Trophoblast cell (in vitro differentiated cells and primary cell): ENCODE measurements at places on chromosomes 5 and 9.

GRCh38 chr9:16196206-16196605 is 643.4 kb downstream of the CCDC171 start:
- H3K27ac ChIP-seq: no peak overlapping the region
- no peaks in the 10 kb centered on the region for H3K27me3 ChIP-seq
- H3K4me3 ChIP-seq: no peak overlapping the region

- H3K27me3 ChIP-seq: no peaks in the 10 kb centered on the region
- no peak overlapping the region for H3K27ac ChIP-seq
- H3K36me3 ChIP-seq: no peaks in the 10 kb centered on the region
Observed at GRCh38 chr9:79256691-79257213, 315.0 kb upstream of the TLE4 start.

DNA sequence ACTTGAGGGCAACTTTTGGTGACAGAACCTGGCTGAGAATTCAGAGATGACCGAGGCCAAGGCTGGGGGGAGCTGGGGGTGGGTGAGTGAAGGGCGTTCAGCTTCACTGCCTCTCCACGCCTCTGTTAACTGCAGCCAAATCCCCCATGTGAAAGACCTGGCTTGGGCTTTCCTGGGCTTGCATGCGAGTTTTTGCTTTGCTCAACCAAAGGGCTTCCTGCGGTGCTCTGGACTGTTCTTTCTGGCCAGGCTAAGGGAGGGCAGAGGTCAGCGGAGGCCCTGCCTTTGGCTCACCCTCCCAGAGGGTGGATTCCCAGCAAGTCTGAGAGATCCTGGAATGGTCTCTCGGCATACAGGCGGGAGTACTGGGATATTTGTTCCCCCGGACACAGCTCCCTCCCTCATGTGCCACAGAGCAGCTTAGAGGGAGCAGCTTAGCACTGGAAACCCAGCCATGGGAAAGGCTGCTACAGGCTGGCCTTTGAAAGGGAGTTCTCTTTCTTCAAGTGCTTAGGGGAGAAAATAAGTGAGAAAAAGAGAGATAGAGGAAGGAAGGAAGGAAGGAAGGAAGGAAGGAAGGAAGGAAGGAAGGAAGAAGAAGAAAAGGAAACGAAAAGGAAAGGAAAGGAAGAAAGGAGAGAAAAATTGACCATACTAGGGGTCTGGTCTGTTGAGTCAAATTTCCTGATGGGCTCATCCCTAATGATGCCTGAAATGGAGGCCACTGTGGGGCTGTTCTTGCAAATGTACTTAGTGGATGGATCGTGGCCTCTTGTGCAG is 158.8 kb downstream of the FGF18 start:
- no peak overlapping the region for H3K27ac ChIP-seq
- H3K36me3 ChIP-seq: no peaks in the 10 kb centered on the region
- H3K4me1 ChIP-seq: no peaks in the 10 kb centered on the region

GRCh38 chr5:867300-867870 is 16.6 kb upstream of the ZDHHC11 start:
- DNase-seq: no peak
- H3K27me3 ChIP-seq: no peaks in the 10 kb centered on the region
- no peak overlapping the region for H3K4me3 ChIP-seq
- no peaks in the 10 kb centered on the region for H3K4me1 ChIP-seq

DNA sequence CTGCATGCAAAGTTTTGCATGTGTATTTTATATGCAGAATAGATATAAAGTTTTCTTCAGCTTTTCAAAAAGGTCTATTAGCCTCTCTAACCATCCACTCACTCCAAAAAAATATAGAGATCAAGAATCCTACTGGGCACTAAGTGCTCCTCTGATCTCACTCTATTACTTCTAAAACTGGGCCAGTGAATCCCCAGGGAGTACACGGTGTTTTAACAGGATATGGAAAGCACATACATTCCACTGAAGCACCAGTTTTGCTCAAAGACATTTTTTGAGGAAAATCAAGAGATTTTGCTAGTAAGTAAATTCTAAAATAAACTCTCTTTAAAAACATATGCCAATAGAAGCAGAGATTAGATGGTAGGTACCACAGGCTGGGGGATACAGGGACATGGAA is 95.2 kb downstream of the DEPDC1B start:
- no peak overlapping the region for H3K4me3 ChIP-seq
- no peaks in the 10 kb centered on the region for H3K4me1 ChIP-seq
- no peak for DNase-seq
- no peak overlapping the region for H3K27ac ChIP-seq
- no peaks in the 10 kb centered on the region for H3K27me3 ChIP-seq
- H3K36me3 ChIP-seq: no peaks in the 10 kb centered on the region

DNA sequence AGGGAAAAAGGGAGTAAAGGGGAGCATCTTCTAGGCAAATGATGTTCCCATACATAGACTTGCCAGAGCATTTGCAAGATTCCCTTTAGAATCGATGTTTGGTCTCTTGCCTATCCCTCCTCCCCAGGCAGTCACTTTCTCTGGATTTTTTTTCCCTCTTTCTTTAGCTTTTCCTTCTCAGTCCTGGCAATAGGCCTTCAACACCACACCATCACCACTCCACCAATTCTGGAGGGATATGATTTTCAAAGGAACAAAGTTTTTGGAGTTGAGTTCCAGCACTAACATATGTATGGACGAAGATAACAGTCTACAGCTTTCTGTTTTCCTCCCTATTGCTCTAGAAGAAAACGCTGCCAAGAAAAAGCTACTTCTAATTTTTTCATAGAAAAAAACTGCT is 377.4 kb downstream of the PDE4D start:
- no peak overlapping the region for H3K4me3 ChIP-seq
- H3K36me3 ChIP-seq: no peaks in the 10 kb centered on the region
- no peak overlapping the region for H3K27ac ChIP-seq
- no peaks in the 10 kb centered on the region for H3K4me1 ChIP-seq

DNA sequence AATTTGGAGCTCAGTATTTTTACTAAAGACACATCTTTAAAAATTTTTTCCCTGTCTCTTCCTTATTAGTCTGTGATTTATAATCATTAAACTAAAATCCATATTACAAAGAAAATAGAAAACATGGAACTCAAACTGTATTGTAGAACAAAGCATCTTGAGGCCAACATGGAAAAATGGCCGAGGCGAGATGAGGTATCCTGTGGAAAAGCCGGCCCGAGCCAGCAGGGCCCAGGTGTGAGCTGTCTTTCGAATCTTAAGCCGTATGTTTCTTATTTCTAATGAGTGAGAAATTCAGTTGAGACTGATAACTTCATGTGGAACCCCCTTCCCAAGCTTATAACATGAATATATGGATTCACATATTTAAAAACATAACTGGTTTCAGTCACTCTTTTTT is 170.4 kb upstream of the OTULINL start:
- H3K4me1 ChIP-seq: no peaks in the 10 kb centered on the region
- no peak overlapping the region for H3K27ac ChIP-seq
- H3K27me3 ChIP-seq: no peaks in the 10 kb centered on the region
- H3K36me3 ChIP-seq: peaks cover 48% of the 10 kb centered on the region

DNA sequence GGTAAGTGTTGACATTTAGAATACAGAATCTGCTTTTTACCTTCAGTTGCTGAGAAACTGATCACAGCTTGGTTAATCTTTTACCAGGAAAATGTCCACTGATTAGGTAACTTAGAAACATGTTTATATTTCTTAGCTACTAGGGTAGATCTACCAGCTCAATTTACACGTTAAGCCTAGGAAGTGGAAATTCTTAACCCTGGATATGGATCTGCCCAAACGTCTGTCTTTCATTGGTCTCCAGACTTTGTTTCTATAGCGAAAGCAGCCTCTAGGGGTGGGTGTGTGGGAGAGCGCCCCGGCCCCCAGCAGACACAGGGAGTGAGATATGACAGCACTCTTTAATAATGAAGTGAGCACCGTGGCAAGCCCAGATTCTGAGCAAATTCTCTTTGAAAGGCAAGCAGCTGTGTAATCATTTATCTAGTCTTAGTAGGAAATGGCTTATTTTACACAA is 141.6 kb upstream of the ZNF608 start:
- H3K4me3 ChIP-seq: no peak overlapping the region
- no peak overlapping the region for H3K27ac ChIP-seq
- H3K36me3 ChIP-seq: no peaks in the 10 kb centered on the region
- H3K4me1 ChIP-seq: peaks cover 6% of the 10 kb centered on the region

GRCh38 chr9:110602281-110602680 is 22.7 kb upstream of the SVEP1 start:
- no peaks in the 10 kb centered on the region for H3K27me3 ChIP-seq
- H3K36me3 ChIP-seq: no peaks in the 10 kb centered on the region
- no peak overlapping the region for H3K27ac ChIP-seq

- peaks cover 3% of the 10 kb centered on the region for H3K4me1 ChIP-seq
- DNase-seq: no peak
- no peaks in the 10 kb centered on the region for H3K36me3 ChIP-seq
- H3K27me3 ChIP-seq: no peaks in the 10 kb centered on the region
- no peak overlapping the region for H3K4me3 ChIP-seq
Observed at GRCh38 chr5:18630458-18631045, 996.3 kb downstream of the TAF11L14 start.

DNA sequence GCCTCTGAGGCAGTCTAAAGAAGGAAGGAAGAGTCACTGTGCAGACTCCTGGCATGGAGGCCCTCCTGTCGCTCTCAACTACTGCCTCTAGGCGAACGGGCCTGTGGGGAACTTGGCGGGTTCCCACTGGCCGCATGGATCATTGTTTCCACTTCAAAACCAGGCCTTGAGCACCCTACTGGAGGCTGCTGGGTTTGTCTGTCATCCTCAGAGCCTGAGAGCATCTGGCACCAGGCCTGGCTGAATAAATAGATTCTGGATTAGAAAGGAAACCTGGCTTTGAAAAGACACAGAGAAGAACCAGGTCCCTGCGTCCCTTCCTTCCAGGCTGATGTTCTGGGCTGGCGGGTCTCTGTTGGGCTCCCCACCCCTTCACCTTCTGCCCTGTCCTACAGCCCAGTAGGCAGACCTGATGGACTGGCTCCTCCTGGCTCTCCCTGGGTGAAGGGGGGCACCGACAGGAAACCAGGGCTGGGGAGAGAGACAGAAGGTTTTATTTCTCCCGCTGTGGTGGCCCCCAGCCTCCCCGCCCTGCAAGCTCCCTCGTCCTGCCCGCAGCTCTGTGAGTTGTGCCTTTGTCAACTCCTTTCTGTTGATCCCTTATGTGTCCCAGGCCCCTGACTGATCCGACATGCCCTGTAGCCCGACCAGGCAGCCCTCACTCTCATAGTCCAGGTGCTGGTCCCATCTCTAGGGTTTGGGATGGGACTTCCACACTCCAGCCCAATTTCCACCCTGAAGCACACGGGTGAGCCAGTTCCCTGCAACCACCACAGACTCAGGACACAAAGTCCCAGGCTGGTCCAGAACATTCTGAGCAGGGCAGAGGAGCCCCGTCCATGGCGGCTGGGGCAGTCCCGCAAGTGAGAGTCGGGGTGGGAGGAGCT is 50.1 kb downstream of the ADAMTS2 start:
- peaks cover 4% of the 10 kb centered on the region for H3K36me3 ChIP-seq
- H3K4me3 ChIP-seq: no peak overlapping the region
- no peak overlapping the region for H3K27ac ChIP-seq
- peaks cover 26% of the 10 kb centered on the region for H3K4me1 ChIP-seq

DNA sequence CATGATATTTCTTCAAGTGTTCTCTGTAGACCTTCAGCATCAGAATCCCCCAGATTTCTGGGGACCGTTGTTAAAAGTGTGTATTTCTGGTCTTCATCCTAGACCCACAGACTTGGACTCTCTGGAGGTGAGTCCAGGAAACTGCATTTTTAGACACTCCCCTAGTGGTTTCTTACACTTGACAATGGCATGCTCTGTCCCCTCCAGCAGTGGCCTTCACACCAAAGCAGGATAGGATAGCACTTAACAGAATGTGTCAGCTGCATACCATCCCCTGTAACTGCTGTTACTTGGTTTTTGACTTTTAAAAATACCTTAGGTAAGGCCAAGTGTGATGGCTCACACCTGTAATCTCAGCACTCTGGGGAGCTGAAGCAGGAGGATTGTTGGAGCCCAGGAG is 20.8 kb downstream of the CDO1 start:
- H3K4me1 ChIP-seq: no peaks in the 10 kb centered on the region
- H3K4me3 ChIP-seq: no peak overlapping the region
- H3K27me3 ChIP-seq: no peaks in the 10 kb centered on the region
- no peak for DNase-seq
- no peaks in the 10 kb centered on the region for H3K36me3 ChIP-seq
- no peak overlapping the region for H3K27ac ChIP-seq

DNA sequence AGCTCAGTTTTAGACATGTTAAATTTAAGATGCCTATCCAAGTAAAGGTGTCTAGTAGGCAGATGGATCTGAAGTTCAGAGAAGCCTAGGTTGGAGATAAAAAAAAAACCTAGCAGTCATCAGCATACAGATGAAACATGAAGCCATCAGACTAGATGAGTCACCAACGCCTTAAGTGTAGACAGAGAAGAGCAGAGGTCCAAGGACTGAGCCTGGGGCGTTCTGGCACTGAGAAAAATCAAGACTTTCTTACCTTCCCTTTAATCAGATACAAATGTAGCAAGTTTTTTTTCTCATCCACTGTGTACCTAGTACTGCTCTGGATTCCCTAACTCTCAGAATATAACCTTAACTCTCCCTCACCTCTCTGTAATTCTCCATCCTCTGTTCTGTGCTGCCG is 97.3 kb downstream of the SIL1 start:
- no peak overlapping the region for H3K4me3 ChIP-seq
- no peaks in the 10 kb centered on the region for H3K4me1 ChIP-seq
- H3K27ac ChIP-seq: no peak overlapping the region
- DNase-seq: no peak
- H3K36me3 ChIP-seq: no peaks in the 10 kb centered on the region

GRCh38 chr5:75167345-75167744 is 69.3 kb downstream of the ANKRD31 start:
- no peak for DNase-seq
- H3K4me1 ChIP-seq: no peaks in the 10 kb centered on the region
- no peak overlapping the region for H3K4me3 ChIP-seq

DNA sequence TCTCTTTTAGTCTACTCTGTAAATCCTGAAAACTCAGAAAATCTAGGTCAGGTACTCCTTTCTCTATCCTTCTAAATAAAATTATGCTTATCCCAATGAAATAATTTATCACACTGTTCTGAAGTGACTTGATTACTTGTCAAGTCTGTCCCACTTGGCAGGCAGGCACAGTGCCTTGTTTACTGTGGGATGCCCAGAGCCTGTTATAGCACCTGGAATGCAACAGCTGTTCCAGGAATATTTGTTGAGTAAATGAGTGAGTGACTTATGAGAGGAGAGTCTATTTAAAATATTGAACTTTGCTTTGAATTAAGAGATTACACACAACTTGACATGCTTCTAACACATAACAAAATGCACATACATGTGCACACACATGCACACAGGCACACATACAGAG is 130.0 kb downstream of the MPDZ start:
- H3K4me1 ChIP-seq: peaks cover under 1% of the 10 kb centered on the region
- no peak overlapping the region for H3K27ac ChIP-seq
- H3K27me3 ChIP-seq: no peaks in the 10 kb centered on the region
- no peak overlapping the region for H3K4me3 ChIP-seq
- H3K36me3 ChIP-seq: no peaks in the 10 kb centered on the region
